ENCODE measurements at places on chromosomes 2 and 18. TPM values are rescaled to one million over a fixed set of nuclear protein-coding genes. Genes with fewer than 3 reads are reported as not detected.
A peak's percentile ranks its signal among the peaks of the same experiment; 100 is the strongest.

GRCh38 chr18:59835605-59836379 is 64.0 kb upstream of the PMAIP1 start:
- no peak for DNase-seq

The GNLY gene
- 2.3 TPM for total RNA-seq

GRCh38 chr2:75241696-75242095 is 42.4 kb upstream of the TACR1 start:
- DNase-seq: no peak

DNA sequence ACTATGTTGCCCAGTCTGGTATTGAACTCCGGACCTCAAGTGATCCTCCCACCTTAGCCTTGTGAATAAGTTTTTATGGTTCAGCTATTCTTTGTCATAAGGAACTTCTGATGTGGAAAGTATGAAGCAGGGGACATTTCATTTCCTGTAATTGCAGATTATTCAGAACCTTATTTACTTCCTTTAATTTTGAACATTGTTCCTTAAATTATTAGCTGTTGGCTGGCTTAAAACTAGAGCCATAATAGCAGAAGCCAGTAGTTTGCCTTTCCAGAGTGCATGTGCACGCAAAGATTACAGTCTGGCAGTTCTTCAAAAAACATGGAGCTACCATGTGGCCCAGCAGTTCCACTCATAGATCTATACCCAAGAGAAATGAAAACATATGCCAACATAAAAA is 53.1 kb downstream of the PMS1 start:
- no peak for DNase-seq

DNA sequence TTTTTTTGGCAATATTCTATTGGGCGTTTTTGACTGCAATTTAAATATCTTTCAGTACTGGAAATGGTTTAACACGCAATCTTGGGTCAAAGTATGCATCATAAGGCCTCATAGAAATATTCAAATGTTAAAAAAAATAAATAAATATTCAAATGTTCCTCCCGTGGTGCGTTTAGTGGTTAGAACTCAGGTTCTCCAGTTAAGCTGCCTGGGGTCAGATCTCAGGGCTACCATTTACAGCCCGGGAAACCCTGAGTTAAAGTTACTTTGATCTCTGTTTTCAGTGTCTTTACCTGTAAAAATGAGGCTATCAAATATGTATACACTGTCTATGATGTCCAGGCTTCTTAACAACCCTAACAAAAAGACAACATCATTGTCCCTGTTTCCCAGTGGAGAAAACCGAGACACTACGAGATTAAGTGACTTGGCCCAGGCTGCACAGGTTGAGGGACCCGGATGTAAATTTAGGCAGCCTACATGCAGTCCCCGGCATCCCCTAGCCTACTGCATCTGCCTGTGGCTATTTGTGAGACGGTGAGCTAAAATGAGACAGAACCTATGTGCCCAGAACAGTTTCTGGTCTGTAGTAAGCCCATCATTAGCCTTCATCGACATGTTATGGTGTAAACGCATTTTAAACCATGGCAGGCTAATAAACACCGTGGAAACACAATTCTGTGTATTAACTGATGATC is 1.7 kb downstream of the FHL2 start:
- no peak for DNase-seq

GRCh38 chr2:2567776-2568175 is 236.7 kb upstream of the MYT1L start:
- DNase-seq: no peak

- DNase-seq: no peak
Observed at GRCh38 chr2:165227571-165227970, 11.6 kb upstream of the SCN2A start.

The CD8B gene
- total RNA-seq: 1.2 TPM

GRCh38 chr2:64979744-64980143 is 9.5 kb upstream of the SLC1A4 start:
- no peak for DNase-seq

- DNase-seq: no peak
Observed at GRCh38 chr2:28360058-28360717, 32.5 kb upstream of the FOSL2 start.

The STARD6 gene
- not detected for total RNA-seq

DNA sequence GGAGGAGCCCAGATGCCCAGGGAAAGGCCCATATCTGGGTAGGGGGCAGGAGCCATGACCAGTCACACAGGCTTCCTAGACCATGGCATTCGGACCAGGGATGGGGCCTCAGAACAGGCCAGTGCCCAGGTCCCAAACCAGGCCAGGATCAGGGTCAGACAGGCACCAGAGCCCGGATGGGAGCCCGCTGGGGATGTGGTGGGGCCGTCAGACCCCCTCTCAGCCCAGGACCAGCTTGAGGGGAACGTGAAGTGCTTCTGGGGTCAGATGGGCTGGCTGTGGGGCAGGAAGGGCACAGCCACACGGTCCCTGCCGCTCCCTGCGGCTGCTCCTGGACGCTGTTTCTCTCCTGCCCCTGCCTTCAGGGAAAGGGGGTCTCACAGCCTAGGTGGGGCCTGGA is 39.1 kb downstream of the SNED1 start:
- no peak for DNase-seq

DNA sequence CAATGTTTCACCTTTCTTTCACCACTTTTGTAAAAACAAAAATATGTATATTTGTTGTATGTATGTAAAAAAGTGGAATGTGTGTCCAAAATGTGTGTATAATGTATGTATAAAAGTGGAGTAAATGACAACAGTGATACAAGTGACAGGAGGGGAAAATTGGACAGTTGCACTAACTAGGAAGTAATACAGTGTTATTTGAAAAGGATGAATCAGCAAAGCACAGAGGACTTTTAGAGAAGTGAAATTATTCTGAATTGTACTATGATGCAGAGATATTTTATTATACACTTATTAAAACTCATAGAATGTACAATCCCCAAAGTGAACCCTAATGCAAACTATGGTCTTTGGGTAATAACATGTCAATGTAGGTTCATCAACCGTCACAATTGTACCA is 331.3 kb upstream of the CNTNAP5 start:
- DNase-seq: no peak

The VWC2L gene
- not detected for total RNA-seq

The NDC80 gene
- 0.50 TPM for total RNA-seq

The NFATC1 gene
- 18.7 TPM for total RNA-seq

DNA sequence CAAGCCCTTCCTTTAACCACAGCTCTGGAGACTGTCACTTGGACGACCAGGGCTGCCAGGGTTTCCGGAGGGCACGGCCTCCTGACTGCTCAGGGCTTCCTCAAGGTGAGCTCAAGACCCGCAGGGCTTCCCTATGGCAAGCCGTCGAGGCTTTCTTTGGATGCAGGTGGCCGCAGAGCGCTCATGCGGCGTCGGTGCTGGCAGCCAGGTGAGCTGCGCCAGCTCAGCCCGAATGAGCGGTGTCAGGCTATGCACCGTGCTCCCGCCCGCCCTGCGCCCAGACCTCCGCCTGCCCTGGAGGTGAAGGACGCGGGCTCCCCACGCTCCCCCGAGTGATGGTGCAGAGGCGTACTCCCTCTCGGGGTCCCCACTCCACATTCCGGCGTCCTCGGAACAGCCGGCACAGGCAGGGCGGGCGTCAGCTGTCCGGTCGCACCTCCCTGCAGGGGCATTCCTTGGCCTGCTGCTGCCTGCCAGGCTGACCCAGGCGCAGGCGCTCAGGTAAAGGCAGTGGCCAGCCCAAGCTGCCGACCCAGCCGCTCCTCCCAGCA is 20.8 kb upstream of the TUBB6 start:
- DNase-seq: no peak

The BAZ2B gene
- 38.6 TPM for total RNA-seq

GRCh38 chr2:237570776-237571335 is 4.5 kb downstream of the PRLH start:
- no peak for DNase-seq

The DLX1 gene
- not detected for total RNA-seq

- no peak for DNase-seq
Observed at GRCh38 chr2:199902486-199903110, 8.5 kb upstream of the C2orf69 start.

- no peak for DNase-seq
Observed at GRCh38 chr2:196230061-196230854, 58.9 kb upstream of the STK17B start.

- DNase-seq: no peak
Observed at GRCh38 chr18:6330786-6331185, 83.9 kb downstream of the L3MBTL4 start.

The ALK gene
- total RNA-seq: not detected

DNA sequence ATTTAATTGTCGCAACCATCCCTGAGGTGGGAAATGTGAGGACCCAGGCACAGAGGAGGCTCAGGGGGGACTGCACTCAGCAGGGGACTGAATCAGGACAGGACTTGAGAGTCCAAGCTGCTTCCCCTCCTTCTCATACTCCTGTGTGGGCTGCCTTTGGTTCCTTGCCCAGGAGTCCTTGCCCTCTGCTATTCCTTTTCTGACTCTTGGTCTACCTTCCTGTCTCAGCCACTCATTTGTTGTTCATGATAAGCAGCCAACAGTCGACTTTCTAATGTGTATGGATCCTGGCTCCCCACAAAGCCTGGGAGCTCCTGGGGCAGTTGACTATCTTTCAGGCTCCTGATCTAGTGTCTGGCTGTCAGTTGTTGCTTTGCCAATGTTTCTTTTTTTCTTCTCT is 28.3 kb downstream of the GATA6 start:
- no peak for DNase-seq

GRCh38 chr2:232447638-232448303 is 8.2 kb upstream of the ALPI start:
- DNase-seq: no peak

- DNase-seq: peak; percentile 78
Observed at GRCh38 chr2:43676322-43677050, at the start of gene C1GALT1C1L. C1GALT1C1L (minus strand) TSS chr2:43676429; CDS start chr2:43676322, 107 bp downstream.

DNA sequence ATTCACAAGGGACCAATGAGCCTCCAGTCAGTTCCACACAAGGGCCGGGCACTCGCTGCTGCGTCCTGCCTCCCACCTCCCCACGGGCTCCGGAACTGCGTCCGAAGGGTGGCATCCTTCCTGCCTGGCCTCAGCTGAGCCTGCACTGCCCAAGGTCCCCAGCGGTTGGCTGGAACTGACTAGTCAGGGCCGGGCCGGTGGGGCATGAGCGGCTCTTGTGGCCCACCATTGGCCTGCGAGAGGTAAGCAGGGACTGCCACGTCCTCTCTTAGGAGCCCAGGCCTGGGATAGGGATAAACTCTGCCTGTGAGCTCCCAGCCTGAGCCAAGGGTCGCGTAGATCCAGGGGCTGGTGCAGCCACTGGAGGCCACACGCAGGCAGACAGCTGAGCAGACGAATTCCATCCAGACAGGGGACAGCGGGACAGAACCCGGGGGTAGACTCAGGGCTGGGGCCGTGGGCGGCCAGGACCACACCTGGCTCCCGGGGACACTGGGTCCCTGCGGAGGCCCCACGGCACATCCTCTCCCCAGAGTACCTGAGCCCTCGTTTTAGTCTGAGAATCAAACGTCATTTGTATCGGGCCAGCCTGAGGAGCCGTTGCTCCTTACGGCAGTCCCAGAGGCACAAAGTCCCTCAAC is 148.4 kb downstream of the ZNF516 start:
- no peak for DNase-seq

The SKA1 gene
- 0.20 TPM for total RNA-seq

GRCh38 chr2:240013343-240013742 is 11.8 kb downstream of the NDUFA10 start:
- no peak for DNase-seq

The POU3F3 gene
- not detected for total RNA-seq

The ACADL gene
- total RNA-seq: 0.59 TPM

- no peak for DNase-seq
Observed at GRCh38 chr2:230661072-230661957, 51.3 kb upstream of the CAB39 start.

- no peak for DNase-seq
Observed at GRCh38 chr2:189751080-189751658, 11.4 kb downstream of the OSGEPL1 start.

The SERPINB4 gene
- total RNA-seq: not detected
